GM03348 (cell line): ENCODE measurements at places on chromosomes 4 and X.

DNA sequence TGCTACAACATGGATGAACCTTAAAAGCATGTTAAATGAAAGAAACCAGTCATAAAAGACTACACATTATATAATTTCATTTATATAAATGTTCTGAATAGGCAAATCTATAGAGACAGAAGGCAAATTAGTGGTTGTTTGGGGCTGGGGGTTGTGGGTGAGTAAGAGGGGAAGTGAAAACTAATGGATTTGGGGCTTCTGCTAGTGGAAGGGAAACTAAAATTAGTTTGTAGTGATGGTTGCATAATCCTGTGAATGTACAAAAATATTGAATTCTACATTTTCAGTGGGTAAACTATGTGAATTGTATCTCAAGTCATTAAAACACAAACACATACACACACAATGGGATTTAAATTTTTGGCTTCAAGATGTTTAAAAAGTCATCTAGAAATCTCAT lies 25.4 kb upstream of the LIMCH1 start:
- no peak for DNase-seq

DNA sequence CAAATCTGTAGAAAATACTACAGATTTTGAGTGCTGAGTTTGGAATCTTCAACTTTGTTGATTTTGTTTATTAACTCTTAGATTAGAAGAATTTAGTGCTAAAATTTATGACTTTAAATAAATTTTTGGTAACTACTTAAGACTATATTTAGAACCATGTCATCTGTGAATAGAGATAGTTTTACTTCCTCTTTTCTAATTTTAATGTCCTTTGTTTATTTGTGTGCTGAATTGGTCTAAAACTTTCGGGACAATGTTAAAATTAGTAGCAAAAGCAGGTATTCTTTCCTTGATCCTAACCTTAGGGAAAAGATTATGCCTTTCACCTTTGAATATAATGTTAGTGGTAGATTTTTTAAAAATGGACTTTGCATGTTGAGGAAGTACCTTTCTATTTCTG lies 119.7 kb upstream of the CXorf51A start:
- no peak for DNase-seq

- no peak for DNase-seq
These were observed 30.9 kb upstream of the INTS6L start for GRCh38 chrX:135489542-135489941.

GRCh38 chr4:154640999-154641398 lies 28.5 kb upstream of the FGG start:
- DNase-seq = no peak

GRCh38 chr4:110808351-110808878 lies 185.5 kb upstream of the PITX2 start:
- no peak for DNase-seq

GRCh38 chr4:83170952-83171399 lies 56.4 kb upstream of the PLAC8 start:
- DNase-seq = no peak

DNA sequence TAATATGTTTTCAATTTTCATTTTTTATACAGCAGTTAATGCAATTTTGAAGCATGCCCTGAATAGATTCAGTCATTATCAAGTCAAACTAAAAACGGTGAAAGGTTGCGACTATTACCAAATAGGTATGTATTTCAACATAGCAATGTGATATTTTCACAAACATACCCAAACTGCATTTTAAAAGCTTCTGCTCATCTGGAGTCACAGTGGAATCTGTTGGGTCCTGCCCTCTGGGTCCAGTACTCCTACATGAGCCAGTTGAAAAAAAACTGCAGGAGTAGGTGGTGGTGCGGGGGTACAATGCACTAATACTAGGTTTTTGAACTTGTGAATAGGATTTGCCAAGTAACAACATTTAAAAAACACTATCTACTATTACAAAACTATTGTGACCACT lies 938 bp downstream of the GPR34 start:
- DNase-seq = peak; percentile 2

GRCh38 chrX:139299309-139299708 lies 231.2 kb upstream of the F9 start:
- no peak for DNase-seq

DNA sequence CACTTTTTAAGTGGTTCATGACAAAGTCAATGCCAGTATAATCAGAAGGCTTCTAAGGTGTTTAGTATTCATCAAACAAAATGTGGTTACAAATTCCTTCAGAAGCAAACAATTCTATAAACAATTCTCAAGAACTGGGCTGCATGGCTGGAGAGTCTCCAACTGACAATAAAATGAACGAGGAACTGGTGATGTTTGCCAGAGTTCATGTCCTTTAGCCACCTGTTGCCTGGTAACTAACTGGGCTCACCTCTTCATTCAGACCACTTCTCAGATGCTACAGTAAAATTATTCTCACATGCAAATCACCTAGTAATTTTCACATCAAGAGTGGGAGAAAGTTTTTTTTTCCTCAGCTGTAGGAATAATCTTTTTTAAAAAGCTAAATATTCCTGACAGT lies 53.3 kb downstream of the CAMK2D start:
- no peak for DNase-seq

- no peak for DNase-seq
These were observed 14.6 kb downstream of the CLCN3 start for GRCh38 chr4:169634975-169635374.

- DNase-seq = no peak
These were observed 38.7 kb upstream of the NDST4 start for GRCh38 chr4:115152081-115152480.

DNA sequence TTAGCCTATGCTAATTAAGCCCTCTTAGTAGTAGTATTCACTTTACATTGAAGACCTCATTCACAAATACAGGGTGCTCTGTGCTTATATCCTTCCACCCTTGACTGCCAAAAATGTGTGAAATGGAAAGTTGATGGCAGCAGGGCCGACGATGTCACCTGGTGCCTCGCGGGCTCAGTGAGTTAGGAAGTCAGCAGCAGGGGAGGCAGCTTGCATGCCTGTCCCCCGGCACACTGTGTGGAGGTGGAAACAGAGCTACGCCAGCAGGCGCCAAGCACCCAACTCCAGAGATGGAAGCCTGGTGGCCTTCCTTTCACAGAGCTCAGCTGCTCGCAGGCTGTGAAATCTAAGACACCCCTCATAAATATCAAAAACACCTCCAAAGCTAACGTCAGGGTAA lies 8.4 kb downstream of the MSL3 start:
- DNase-seq = no peak

DNA sequence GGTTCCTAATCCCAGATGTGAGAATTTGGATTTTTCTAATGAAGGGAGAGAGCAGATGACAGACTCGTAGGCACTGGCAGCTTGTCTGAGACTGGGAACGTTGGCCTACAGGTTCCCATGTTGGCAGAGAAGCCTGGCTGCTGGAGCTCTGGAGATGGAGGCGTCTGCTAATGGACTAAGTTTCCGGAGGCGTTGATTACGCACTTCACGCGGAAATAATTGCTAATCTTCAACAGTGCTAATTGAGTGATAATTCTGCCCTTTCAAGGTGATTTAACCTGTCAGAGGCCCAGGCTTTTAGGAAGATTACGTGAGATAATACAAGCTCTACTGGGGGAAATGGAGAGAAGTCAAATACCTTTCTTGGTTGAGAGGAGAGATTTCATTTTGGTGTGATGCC lies 77.4 kb downstream of the PSAPL1 start:
- DNase-seq = no peak

DNA sequence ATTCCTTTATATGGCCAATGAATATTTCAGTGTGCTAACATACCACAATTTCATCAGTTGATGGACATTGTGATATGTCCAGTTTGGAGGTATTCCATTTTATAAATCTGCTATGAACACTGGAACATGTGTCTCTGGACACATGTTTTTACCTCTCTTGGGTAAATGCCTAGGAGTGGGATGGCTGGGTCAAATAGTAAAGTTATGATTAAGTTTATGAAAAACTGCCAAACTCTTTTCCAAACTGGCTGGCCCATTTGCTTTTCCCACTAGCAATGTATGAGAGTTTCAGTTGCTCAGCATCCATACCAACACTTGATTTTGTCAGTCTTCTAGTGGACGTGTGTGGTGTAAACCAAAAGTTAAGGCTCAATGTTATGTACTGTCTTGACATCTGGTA lies 40.5 kb downstream of the CEP44 start:
- no peak for DNase-seq

- DNase-seq = no peak
These were observed 102.6 kb downstream of the FSTL5 start for GRCh38 chr4:162061214-162061613.

GRCh38 chrX:106611317-106611678 lies 480 bp upstream of the RADX start:
- DNase-seq = no peak

GRCh38 chr4:149933883-149934282 lies 118.2 kb upstream of the IQCM start:
- DNase-seq = peak; percentile 67

GRCh38 chr4:20323991-20324390 lies 72.3 kb downstream of the SLIT2 start:
- no peak for DNase-seq

DNA sequence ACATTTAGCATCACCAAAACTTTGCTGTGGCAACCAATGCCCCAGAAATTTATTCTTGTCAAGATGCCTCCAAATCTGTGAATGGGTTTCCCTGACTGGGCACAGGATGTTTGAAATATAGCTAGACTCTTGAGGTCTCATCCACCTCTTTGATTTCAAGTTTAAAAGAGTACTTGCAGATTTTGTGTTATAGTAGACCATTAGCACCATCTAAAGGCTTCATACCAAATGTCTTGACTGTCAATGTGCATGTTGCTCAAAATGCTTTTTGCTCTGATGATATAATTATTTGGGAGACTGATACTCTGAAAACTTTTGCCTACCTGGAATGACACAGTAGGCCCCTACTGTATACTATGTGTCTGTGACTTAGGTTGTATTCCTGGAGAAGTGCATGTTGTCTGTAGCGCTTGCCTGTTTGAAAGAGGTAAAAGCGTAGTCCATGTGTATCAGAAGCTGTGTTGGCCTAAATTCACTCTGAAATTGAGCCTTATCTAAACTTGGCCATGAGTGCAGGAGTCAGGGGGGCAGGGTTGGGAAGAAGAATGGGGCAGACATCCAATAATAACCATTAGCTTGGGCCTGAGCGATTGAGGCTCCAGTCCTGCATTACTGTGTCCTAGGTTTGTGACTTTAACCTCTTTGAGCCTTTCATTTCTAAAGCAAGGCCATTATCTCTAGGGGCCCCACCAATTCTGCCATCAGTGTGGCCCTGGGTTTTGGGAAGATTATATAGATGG lies 33.8 kb downstream of the NDP start:
- no peak for DNase-seq

DNA sequence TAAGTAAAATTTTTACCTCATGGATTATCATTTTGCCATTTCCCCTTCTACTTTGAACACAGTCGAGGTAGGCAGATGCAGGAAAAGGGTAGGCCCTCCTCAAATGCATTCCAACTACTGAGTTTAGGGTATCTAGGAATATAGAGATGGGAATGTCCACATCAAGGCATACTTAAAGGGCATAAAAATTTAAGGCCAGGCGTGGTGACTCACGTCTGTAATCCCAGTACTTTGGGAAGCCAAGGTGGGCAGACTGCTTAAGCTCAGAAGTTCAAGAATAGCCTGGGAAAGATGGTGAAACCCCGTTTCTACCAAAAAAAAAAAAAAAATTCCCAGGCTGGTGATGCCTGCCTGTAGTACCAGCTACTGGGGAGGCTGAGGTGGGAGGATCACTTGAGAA lies 146.5 kb downstream of the PDGFC start:
- no peak for DNase-seq

GRCh38 chr4:173448103-173448502 lies 49.2 kb upstream of the SCRG1 start:
- DNase-seq = peak; percentile 50

- no peak for DNase-seq
These were observed 60.5 kb downstream of the RTL5 start for GRCh38 chrX:72071213-72071612.

DNA sequence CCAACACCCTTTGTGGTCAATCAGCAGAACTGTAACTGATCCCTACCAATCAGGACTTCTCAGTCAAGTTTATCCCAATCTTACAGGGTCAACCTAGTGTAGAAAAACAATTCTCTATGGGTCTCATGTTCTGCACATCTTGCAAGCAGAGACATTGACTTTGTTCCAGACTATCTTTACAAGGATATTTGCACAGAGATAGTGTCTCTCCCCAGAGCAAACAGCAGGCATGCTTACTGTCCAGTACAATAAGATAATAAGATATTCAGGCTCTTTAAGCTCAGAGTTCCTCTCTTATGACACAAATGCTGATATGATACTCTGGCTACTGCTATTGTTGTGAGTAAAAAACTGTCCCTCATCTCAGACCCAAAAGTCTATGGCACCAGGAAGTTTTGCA lies 53.2 kb downstream of the ACSL4 start:
- DNase-seq = no peak

DNA sequence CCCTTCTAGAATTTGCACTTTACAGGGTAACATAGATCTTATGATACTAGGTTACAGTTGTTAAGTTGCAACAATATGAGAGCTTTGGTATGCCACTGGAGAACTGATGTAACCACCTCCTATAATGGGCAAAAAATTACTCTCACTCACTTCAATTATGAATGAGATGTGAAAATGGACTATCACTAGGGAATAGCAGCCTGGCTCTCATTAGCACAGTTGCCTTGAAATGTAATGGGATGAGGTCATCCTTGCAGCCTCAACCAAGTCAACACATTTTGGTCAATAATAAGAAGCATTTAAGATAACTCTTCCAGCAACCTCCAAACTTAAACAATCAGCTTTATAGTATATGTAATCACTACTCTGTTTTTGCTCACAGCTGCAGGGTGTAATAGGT lies 69.4 kb downstream of the TBC1D9 start:
- peak; percentile 33 for DNase-seq

GRCh38 chr4:182278729-182279128 lies 35.5 kb downstream of the TENM3 start:
- DNase-seq = no peak
